ENCODE measurements at places on chromosomes 11 and 22.
A peak's percentile ranks its signal among the peaks of the same experiment; 100 is the strongest.

DNA sequence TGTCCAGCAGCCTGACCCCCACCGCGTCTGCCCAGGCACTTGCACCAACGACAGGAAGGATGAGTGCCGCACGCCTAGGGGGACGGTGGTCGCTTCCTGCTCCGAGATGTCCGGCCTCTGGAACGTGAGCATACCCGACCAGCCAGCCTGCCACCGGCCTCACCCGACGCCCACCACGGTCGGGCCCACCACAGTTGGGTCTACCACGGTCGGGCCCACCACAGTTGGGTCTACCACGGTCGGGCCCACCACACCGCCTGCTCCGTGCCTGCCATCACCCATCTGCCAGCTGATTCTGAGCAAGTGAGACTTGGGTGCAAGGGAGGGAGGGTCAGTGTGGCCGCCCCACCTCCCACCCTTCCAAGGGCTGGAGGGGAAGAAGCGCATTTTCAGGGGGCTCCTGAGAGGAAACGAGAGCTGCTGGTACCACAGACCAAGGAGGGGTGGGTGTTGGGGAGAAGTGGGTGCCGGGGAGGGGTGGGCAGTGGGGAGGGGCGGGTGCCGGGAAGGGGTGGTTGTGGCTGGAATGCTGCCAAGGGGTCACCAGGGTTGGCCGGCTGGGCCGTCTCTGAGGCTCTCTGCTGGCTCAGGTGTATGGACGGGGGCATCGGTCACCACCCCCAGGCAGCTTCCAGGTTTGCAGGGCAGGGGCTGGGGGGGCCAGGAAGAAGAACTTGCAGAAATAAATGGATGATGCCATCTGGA is 27.7 kb upstream of the MUC5B start:
- DNase-seq: no peak

- no peak for DNase-seq
Measured at GRCh38 chr11:106988151-106989077, 29.9 kb downstream of the GUCY1A2 start.

DNA sequence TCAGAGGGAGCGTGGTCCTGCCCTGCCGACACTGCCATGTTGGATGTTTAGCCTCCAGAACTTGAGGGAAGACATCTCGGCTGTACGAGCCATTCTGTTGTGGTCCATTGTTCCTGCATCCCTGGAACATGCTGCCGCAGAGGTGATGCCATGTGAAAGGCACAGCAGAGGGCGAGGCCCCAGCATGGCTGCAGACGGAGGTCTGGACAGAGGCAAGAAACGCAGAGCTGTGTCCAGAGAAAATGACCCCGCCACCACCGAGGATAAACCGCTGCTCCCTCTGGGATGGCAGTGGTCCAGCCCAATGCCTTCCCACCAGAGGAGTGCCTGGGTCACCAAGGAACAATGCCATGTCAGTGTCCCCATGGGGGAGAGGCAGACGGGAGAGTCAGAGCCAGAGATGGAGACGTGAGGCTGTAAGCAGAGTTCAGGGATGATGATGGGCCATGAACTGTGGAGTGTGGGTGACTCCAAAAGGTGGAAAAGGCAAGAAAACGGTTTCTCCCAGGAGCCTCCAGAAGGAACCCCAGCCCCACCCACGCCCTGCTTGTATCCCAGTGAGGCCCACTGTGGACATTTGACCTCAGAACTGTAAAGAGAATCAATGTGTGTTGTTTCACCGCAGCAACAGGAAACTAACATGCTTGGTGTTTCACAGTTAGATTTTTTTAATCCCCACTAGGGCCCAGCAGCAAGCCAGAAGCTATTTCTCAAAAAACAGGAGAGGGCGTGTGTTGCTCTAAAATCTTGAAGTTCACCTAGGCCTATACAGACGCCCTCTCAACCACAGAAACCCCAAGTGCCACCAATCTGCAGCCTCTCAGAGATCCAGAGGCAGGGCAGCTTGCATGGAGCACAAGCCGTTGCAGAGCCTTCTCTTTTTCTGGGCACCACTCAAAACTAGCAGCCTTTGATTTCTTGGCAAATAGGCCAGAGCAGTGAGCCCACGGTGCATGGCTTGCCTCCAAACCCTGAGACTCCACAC is 1422.9 kb downstream of the TBC1D22A start:
- no peak for DNase-seq

DNA sequence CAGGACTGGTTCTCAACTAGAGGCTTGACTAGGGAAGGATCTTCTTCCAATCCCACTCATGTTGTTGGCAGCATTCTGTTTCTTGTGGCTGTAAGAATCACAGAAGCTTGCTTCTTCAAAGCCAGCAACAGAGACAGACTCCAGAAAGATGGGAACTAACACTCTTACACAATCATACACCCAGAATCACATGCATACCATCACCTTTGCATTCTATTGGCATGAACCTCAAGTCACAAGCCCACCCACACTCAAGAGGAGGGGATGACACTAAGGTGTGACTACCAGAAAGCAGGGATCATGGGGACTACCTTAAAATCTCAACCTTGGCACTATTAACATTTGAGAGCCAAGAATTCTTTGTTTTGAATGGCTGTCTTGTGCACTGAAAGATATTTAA is 13.6 kb upstream of the PANX3 start:
- no peak for DNase-seq

DNA sequence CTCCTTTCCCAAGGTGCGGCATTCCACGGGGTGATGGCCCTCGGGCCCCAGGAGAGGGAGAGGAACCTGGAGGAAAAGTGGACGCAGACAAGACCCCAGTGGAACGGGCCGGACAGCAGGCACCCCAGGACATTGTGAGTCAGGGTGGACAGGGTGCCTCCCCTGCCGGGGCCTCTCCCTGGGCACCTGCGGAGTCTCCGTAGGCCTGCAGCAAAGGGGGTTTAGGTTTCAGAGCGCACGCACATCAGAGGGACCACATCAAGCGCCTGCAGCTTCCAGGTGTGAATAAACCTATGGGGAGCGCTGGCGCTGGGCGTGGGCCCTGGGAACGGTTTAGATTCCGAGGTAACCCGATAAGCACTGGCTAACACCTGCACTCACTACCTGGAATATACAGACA is 22.7 kb upstream of the FGF19 start:
- DNase-seq: no peak

GRCh38 chr11:64866173-64866491 is 12.3 kb downstream of the EHD1 start:
- no peak for DNase-seq

DNA sequence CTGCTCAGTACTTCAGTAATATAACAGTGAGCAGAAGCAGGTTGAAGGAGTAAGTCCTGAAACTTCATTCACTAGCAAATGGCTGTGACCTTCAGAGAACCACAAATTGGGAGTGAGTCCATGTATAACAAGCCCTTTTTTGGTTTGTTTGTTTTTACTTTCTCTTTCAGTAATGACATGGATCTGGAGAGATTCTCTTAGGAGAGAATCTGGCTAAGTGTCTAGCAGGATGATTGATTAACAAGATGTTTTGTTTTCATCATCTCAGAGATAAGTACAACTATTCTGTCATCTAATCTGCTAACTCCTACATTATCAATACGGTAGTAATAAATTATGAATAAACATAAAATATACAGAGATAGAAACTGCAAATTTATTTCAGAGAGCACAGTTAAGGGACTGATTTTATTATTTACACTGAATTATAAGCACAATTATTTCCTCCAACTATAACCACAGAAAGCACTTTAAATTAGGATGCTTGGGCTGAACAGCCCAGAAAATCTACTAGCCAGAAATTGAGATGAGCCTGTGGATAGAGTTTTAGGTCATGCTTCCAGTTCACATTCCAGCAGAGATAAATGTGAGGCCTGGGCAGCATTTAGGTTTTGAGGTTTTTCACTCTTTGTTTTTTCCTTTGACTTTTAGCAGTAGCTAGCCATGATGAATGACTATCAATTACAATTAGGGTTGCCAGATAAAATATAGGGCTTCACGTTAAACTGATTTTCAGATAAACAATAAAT is 429.3 kb upstream of the FAT3 start:
- no peak for DNase-seq

DNA sequence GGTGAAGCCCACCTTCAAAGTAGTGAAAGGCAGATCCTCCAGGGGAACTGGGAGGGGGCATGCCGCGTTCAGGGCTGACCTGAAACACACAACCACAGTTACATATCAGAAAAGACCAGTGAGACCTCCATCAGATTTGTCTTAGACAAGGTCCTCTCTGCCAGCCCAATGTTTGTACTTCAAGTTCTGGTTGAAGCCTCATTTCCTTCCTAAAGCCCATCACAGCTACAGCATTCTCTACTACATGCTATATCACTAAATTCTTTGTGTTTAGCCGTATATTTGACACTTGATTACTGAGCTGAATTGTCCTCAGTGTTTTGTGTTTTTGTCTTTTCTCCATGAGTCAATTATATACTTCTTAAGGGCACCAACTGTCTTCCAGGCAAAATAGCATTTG is 40.1 kb downstream of the PI4KA start:
- DNase-seq: no peak

- no peak for DNase-seq
Measured at GRCh38 chr11:126304457-126305075, 706 bp downstream of the DCPS start.

DNA sequence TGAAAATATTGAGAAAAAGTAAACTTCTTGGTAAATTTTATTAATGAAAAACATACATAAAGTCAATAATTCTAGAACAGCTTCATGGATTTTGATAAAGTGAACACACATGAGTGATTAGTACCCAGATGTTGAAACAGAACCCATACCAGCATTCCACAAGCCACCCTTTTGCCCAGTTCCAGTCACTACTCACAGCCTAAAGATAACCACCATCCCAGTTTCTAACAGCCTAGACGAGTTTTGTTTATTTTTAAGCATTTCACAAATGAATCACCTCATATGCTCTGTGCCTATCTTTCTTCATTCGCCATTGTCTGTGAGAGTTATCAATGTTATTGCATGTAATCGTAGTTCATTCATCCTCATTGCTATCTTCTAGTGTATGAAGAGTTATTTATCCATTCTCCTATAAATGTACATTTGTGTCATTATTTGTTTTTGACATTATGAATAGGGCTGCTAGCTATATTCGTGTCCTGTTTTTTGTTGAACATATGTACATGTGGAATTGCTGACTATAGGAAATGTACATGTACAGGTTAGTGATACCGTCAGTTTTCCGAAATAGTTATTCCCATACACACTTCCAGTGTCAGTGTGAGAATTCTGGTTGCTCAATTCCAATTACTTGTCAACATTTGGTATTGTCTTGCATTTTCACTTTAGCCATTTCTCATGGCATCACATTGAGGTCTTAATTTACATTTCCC is 44.5 kb upstream of the TEAD1 start:
- no peak for DNase-seq

DNA sequence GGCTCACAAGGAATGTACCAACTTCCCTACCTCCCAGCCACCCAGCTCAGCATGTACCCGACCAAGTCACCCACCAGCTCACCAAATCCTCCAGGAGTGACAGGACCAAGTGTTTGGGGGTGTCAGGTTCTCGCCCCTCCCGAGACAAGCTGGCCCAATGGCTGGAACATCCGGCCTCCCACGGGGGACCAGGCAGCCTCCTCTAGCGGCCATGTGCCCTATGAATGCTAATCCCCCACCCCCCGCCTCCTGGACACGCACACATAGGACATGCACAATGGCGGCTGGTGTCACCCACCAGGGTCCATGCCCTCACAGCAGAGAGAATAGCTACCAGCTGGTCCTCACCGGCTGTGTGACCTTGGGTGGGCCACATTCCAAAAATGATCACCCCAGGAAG is 151.0 kb downstream of the MN1 start:
- DNase-seq: no peak

GRCh38 chr11:61080986-61081590 is 21.2 kb upstream of the CD5 start:
- no peak for DNase-seq

- DNase-seq: peak; percentile 9
Measured at GRCh38 chr11:36469063-36469462, 41.0 kb downstream of the TRAF6 start.

Data from activated CD4-positive, alpha-beta T cell treated with anti-CD3 and anti-CD28 coated beads, Interleukin-2, amount 50 U/mL, for 1 hour (primary cell).